ENCODE measurements at places on chromosomes 3 and 15.

DNA sequence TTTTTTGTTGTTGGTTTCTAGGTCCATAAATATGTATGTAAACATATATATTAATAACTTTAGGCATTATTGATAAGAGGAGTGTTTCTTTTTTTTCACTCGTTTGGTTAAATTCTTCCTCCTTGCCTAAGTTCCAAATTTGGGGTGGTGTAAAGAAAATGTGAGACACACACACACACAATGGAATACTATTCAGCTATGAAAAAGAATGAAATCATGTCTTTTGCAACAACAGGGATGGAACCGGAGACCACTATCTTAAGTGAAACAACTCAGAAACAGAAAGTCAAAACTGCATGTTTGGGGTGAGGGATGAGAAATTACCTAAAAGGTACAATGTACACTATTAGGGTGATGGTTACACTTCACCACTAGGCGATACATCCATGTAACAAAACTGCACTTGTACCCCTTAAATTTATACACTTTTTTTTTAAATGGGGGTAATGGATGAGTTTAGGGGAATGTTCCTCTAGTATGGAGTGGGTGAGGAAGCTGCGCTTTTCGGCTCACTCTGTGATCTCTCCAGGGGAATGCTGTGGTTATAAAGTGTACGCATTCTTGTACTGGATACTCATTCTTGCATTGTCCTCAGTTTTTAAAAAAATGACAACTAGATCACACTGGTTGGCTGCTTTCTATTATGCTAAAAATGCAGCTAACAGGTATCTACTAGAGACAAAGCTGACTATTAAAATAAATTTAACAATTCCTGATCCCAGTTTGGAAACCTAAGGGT, 50.8 kb upstream of the PPARG start:
- DNase-seq, result no peak

GRCh38 chr15:90087454-90088154, 14.7 kb downstream of the IDH2 start:
- DNase-seq, result no peak

DNA sequence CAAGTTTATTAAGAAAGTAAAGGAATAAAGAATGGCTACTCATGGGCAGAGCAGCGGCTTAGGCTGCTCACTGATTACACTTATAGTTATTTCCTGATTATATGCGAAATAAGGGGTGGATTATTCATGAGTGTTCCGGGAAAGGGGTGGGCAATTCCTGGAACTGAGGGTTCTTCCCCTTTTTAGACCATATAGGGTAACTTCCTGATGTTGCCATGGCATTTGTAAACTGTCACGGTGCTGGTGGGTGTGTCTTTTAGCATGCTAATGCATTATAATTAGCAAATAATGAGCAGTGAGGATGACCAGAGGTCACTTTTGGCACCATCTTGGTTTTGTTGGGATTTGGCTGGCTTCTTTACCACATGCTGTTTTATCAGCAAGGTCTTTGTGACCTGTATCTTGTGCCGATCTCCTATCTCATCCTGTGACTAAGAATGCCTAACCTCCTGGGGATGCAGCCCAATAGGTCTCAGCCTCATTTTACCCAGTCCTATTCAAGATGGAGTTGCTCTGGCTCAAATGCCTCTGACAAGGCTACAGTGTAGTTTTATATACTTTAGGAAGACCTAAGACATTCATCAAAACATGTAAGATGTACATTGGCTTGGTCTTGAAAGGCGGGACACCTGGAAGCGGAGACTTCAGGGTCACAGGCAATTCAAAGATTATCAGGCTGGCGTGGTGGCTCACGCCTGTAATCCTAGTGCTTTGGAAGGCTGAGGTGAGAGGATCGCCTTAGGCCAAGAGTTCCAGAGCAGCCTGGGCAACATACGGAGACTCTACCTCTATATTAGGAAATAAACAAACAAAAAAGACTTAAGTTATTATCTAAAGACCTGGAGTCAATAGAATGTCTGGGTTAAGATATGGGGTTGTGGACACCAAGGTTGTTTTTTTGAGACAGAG, 3.2 kb upstream of the BLOC1S6 start:
- no peak for DNase-seq

GRCh38 chr3:38121451-38121831, 15.5 kb downstream of the ACAA1 start:
- no peak for DNase-seq

- no peak for DNase-seq
Observed at GRCh38 chr3:196193133-196193735, 18.0 kb downstream of the ZDHHC19 start.

- no peak for DNase-seq
Observed at GRCh38 chr3:53822331-53822741, 23.9 kb downstream of the CHDH start.

DNA sequence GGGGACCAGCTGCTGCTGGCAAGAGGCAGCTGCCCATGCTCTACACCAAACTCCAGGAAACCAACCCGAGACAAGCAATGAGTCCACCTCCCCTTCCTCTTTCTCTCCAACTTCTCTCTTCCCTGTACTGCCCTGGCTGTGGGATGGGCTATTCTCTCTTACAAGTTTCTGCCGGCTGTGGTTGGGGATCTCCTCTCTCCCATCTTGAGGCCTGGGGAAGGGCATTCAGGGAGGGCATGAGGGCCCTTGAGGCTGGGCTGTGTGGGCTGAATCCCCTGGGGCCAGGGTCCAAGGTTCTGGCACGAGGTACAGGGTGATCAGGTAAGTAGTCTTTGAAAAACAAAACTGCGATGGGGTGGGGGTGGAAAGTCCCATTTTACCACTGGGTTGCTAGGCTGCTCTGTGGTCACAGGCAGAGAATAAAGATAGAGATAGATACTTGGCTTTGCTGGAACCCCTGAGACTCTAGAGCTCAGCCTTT, 32.3 kb upstream of the CTSH start:
- no peak for DNase-seq

DNA sequence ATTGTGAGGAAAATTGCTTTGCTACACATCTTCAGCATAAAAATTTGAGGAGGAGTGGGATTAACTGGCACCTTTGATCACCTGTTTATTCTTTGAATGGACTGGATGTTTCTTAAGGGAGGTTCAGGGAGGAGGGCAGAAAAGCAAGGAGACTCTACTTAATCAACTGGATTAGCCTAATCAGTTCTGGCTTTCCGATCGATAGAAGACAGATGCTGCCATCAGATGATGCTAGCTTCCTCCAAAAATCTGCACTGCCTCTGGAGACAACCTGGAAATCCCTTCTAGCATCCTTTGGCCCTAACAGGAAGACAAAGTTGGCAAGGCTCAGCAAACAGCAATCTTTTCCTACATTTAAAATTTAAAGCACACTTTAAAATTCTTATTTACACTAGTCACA, 197.8 kb downstream of the EBLN2 start:
- no peak for DNase-seq

- DNase-seq, result no peak
Observed at GRCh38 chr15:48337607-48338006, 6.4 kb downstream of the DUT start.

- no peak for DNase-seq
Observed at GRCh38 chr15:81314378-81314777, 9.6 kb downstream of the STARD5 start.

DNA sequence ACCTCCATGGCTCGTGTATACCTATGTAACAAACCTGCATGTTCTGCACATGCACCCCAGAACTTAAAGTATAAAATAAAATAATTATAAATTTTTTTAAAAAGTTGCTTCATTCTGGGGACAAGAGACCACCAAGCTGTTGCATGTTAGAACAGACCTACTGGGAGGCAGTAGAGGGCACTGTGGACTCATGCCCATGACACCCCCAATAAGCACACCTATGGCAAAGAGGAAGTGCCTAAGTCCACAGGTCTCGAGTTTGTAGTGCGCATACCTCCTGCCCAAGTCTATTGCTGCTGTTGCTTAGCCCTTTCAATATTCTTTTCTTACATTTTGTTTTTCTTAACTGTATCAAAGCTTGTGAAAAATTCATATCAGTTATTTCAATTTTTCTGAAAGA, 267.9 kb upstream of the THBS1 start:
- no peak for DNase-seq

DNA sequence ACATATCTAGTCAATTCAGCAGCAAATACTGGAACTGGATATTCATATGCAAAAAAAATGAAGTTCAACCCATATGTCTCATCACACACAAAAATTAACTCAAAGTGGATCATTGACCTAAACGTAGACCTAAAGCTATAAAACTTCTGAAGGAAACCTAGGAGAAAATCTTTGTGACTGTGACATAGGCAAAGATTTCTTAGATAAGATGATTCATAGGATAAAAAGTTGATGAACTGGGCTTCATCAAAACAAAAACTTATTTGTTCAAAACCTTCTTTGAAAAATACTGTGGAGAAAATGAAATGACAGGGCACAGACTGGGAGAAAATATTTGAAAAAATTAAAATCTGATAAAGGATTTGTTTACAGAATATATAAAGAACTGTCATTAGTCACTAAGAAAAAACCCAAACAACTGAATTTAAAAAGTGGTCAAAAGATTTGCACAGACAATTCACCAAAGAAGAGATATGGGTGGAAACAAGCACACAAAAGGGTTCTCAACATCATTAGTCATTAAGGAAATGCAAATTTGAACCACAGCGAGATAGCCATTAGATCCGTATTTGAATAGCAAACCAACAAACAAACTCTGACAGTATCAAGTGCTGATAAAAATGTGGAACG, 62.8 kb downstream of the ITGB5 start:
- no peak for DNase-seq

DNA sequence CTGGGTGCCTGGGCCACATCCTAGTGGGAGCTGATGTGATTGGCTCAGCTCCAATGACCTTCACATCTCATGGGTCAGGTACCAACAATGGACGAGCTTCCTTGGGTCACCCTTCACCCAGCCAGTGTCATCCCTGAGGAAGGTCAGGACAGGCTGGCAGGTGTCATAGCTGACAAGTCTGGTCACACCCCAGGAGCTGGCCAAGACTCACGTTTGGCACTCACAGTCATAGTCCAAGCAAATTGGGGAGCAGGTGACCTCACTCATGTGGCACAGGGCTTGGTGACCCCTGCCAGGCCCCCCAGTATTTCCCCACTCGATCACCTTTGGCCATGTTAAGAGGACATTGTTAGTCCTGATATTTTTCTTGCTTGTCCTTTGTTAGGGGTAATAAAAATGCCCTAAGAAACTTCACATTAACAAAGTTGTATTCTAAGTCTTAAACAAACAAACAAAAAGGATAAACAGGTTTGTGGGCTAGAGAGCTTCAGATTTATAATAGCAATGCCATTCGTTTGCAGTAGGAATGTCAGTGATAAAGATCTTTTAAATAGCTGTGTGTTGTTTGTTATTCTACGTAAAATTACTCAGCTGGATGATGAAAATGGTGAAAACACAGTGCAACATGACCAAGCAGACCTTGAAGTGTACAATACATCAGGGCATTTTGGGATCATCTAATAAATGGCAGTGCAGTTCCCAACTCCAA, 79.5 kb upstream of the POMGNT2 start:
- DNase-seq, result no peak

- no peak for DNase-seq
Observed at GRCh38 chr15:60656041-60656440, 177.1 kb upstream of the ICE2 start.

DNA sequence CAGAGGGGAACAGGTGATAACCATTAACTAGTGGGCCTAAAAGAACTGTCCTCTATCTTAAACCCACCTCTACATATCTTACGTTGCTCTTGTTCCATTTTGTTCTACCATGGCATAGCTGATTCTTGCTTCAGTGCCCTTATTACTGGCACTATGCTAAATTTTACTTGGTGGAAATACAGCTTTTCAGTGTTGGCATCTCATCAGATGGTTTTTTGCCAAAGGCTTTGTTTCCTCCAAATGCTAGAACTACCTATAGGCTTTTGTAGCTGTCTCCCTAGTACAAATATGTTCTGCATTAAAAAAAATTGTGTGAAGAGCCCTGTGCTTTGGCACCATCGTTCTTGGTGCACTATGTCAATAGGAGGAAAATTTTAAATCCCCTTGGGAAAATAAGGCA, 145.0 kb upstream of the ZBTB20 start:
- DNase-seq, result no peak

Measured in T-helper 22 cell (primary cell).